D341Med (cell line): ENCODE measurements at places on chromosomes 16 and 17.

- peak; percentile 48 for DNase-seq
Measured at GRCh38 chr16:77223184-77223583, 24.0 kb downstream of the SYCE1L start.

DNA sequence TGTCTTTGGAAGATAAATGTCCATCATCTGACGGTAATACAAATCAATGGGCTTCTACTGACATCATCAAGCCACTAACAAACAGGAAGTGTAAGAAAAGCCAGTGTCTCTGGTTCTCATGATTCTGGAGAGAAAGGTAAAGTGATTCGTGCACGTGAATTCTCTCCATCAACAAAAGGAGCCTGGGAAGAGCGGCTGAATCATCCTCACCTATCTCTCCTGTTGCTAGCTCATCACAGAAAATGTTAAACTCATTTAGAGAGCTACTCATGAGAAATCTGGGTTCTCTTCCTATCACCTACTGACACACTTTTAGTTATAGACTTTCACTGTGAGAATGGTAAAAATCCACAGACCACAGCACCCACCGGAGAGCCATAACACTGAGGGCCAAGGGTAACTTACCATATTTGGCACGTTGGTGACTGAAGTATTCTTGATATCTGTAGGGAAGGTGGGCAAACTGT is 70.3 kb downstream of the CREBBP start:
- DNase-seq: no peak

GRCh38 chr16:88459366-88460073 is 6.4 kb downstream of the ZFPM1 start:
- DNase-seq: no peak

- peak; percentile 5 for DNase-seq
Measured at GRCh38 chr16:57271867-57272495, 12.5 kb downstream of the PLLP start.

DNA sequence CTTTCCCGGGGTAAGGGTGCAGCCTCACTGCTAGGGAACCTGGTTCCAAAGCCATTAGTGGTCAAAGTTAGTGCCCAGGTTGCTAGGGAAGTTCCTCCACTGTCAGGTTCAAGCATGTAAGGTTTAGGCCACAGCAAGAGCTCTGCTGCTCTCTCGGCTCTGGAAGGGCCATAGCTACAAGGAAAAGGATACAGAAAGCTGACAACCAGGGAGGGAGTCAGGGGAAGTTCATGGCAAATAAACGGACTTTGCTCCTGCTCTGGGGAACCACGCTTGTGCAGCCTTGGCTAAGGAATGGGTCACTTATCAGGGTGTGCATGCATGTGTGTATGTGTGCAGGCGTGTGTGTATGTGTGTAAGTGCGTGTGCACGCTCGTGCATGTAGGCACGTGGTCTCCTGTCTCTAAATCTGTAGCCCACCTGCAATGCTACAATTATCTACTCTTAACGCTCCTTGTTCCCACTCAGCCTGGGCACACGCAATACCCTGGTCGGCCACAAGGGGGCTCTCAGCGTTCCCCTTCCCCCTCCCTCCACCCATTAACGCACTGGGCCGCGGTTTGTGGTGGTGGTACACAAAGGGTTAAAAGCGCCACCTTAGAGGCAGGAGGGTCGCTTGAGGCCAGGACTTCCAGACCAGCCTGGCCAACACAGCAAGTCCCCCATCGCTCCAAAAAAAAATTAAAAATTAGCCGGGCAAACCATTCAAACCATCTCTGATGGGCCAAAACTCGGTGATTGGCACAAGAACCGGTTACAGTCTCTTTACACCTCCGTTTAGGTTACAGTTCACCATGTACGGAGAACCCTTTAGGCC is 48.4 kb upstream of the KDM8 start:
- DNase-seq: peak; percentile 79

GRCh38 chr16:22192261-22193062 is 13.6 kb upstream of the EEF2K start:
- no peak for DNase-seq
